ENCODE measurements at places on chromosomes 7 and 10. TPM values are rescaled to one million over a fixed set of nuclear protein-coding genes. Genes with fewer than 3 reads are reported as not detected.

SFTPA1 gene
- under 0.01 TPM for total RNA-seq

PON1 gene
- total RNA-seq, result not detected

GSTK1 gene
- total RNA-seq, result 84.5 TPM

GLI3 gene
- total RNA-seq, result 3.4 TPM

FBXL13 gene
- 1.2 TPM for total RNA-seq

HOXA3 gene
- total RNA-seq, result 1.2 TPM

ZNF488 gene
- total RNA-seq, result under 0.01 TPM

HOXA4 gene
- total RNA-seq, result 0.37 TPM

CH25H gene
- total RNA-seq, result 0.25 TPM

FAM241B gene
- total RNA-seq, result 0.87 TPM
